ENCODE measurements at places on chromosomes 3 and 15. TPM values are rescaled to one million over a fixed set of nuclear protein-coding genes. Genes with fewer than 3 reads are reported as not detected.

The MAP1A gene
- 29.2 TPM for total RNA-seq

The WDR49 gene
- 0.31 TPM for total RNA-seq

The NEK11 gene
- 6.2 TPM for total RNA-seq

The CSNK1G1 gene
- total RNA-seq = 18.2 TPM

The GREM1 gene
- 294 TPM for total RNA-seq

The IQCF5 gene
- not detected for total RNA-seq

The STARD5 gene
- 1.3 TPM for total RNA-seq

The SAMMSON gene
- not detected for total RNA-seq

The RPL29 gene
- total RNA-seq = 957 TPM

The TMEM212 gene
- not detected for total RNA-seq

The PAK2 gene
- 76.7 TPM for total RNA-seq

The ATP10A gene
- 71.9 TPM for total RNA-seq

The UNC45A gene
- total RNA-seq = 83.0 TPM

The TEX55 gene
- not detected for total RNA-seq

The CFAP100 gene
- not detected for total RNA-seq

The TMEM40 gene
- total RNA-seq = 2.4 TPM

The CPNE9 gene
- not detected for total RNA-seq

The NOX5 gene
- total RNA-seq = not detected

The CTNNB1 gene
- 321 TPM for total RNA-seq

The HRH1 gene
- 30.3 TPM for total RNA-seq

The MKRN2OS gene
- total RNA-seq = not detected

The KIAA1143 gene
- 32.5 TPM for total RNA-seq

The NPAP1 gene
- total RNA-seq = not detected

The SNAPC5 gene
- 20.8 TPM for total RNA-seq

The SNTN gene
- not detected for total RNA-seq

The HYAL1 gene
- total RNA-seq = 0.60 TPM

The C3orf49 gene
- not detected for total RNA-seq

The FETUB gene
- total RNA-seq = not detected

The ECE2 gene
- total RNA-seq = not detected

The ARNT2 gene
- total RNA-seq = 68.1 TPM

The ALPK3 gene
- total RNA-seq = 0.37 TPM

The RAB7A gene
- total RNA-seq = 284 TPM

The ACTC1 gene
- total RNA-seq = 4.0 TPM

The MME gene
- total RNA-seq = 13.9 TPM

The KY gene
- total RNA-seq = not detected

The ISY1 gene
- 42.6 TPM for total RNA-seq

The ATRIP gene
- 9.3 TPM for total RNA-seq

The C3orf85 gene
- not detected for total RNA-seq

The VEPH1 gene
- total RNA-seq = 0.21 TPM

The STRIT1 gene
- total RNA-seq = not detected

The GPR62 gene
- not detected for total RNA-seq

The COL6A5 gene
- total RNA-seq = not detected

The STAC gene
- not detected for total RNA-seq

The FAM162A gene
- 37.3 TPM for total RNA-seq

The EXD1 gene
- total RNA-seq = not detected

The HGD gene
- 0.44 TPM for total RNA-seq
